Stimulated activated CD4-positive, alpha-beta T cell treated with anti-CD3 and anti-CD28 coated beads, TNF-alpha, amount 100 ng/mL, for 24 hours (primary cell): ENCODE measurements at places on chromosomes 12 and 14.

DNA sequence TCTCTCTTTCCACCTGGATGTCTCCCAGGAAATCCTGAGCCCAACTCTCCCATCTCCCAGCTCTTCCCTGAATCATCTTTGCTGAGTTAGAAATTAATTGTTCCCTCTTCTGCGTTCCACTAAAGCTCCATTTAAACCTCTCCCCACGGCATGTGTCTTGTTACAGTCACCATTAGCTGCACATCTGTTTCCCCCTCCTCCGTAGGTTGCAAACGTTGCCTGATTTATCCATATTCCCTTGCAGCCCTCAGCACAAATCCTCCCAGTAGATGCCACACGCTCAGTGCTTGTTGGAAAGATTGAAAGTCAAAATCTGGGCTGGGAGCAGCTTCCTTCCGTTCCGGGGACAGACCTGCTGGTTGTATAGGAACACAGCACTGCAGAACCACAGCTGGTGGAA, 90.4 kb downstream of the SLC24A4 start:
- no peak for DNase-seq

DNA sequence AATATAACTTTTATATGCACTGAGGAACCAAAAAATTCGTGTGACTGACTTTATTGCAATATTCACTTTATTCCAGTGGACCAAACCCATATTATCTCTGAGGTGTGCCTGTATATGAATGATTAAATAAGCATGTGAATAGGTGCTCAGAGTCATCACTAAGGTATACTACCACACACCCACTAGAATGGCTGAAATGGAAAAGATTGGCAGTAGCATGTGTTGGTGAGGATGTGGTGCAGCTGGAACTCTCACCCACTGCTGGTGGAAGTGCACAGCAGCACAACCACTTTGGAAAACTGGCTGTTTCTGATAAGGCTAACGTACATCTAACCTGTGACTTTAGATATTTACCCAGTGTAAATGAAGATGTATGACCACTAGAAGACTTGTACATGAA, 36.8 kb downstream of the GOLGA5 start:
- DNase-seq = no peak

DNA sequence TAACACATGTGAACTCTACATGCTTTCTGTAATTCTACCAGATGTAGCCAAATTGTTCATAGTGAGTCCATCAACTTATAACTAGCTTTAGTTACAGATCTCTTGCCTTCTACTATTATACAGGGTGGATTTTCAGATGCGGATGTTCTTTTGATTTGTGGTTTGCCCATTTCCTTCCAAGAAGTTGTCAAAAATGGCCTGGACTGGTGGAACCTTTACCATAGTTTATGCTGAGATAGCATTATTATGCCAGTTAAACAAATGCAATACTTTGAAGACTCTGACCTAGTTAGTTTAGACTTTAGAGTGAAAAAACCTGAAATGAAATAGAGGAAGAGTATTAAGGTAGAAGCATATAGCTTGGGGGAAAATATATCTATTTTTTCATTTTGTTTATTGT, 27.4 kb upstream of the CFL2 start:
- DNase-seq = no peak

- no peak for DNase-seq
These were observed 25.9 kb upstream of the PPFIBP1 start for GRCh38 chr12:27498149-27498548.

DNA sequence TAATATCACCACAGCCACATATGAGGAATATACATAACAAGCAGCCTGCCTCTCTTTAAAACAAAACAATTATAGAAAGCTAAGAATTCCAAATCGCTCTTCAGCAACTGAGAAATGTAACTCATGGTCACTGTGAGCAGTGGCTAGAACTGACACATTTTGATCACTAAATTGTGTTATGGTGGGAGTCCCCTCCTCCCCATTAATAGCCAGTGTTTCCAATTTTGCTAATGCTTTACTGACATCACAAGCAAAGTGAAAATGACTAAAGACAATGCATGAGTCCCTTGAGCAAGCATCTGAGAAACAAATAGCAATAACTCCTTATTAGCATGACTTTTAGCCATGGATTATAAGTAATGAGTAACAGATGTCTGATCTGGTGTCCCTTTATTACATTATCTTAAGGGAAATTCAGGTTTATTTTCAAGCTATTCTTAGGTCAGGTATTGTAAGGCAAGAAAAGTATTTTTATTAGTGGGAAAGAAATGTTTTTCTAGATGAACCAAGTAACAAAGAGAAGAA, 148.3 kb downstream of the KCNH5 start:
- no peak for DNase-seq

- DNase-seq = no peak
These were observed 31.4 kb upstream of the SLC2A13 start for GRCh38 chr12:40137252-40137651.
